SK-N-SH (cell line): ENCODE measurements at places on chromosomes 4 and X.

GRCh38 chrX:130715299-130715698 lies 187.7 kb downstream of the ENOX2 start:
- no peak for DNase-seq

- peak; percentile 29 for DNase-seq
These were observed at the start of gene NPY5R for GRCh38 chr4:163343604-163344146. Gene NPY5R, plus strand, starts transcription at chr4:163343892. Its CDS starts 6,382 bp downstream, at chr4:163350274.

GRCh38 chr4:99683895-99684294 lies 26.3 kb upstream of the C4orf54 start:
- no peak for DNase-seq

DNA sequence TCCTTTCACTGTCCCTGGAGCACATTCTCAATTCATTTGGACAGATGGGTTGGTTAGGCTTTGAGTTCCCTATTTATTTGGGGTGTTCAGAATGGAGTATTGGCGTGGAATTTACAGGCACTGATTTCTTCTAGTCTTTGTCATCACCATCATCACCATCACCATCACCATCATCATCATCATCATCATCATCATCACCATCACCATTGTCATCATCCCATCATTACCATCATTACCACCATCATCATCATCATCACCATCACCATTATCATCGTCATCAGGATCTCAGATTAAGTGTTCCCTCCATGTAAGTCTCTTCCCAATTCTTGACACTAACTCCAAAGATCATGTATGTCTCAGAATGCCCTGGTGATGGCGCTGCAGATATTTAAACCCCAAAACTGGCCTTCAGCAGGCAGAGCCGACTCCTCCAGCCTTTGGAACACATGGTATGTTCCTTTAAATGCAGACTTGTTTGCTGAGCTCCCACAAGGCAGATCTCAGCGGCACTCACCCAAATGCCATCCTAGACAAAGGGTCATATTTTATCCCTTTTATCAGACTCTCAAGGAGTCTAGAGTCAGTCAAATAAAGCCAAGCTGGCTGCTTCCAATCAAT lies 19.8 kb upstream of the FAM9A start:
- no peak for DNase-seq
